ENCODE measurements at places on chromosomes 3 and 15.

DNA sequence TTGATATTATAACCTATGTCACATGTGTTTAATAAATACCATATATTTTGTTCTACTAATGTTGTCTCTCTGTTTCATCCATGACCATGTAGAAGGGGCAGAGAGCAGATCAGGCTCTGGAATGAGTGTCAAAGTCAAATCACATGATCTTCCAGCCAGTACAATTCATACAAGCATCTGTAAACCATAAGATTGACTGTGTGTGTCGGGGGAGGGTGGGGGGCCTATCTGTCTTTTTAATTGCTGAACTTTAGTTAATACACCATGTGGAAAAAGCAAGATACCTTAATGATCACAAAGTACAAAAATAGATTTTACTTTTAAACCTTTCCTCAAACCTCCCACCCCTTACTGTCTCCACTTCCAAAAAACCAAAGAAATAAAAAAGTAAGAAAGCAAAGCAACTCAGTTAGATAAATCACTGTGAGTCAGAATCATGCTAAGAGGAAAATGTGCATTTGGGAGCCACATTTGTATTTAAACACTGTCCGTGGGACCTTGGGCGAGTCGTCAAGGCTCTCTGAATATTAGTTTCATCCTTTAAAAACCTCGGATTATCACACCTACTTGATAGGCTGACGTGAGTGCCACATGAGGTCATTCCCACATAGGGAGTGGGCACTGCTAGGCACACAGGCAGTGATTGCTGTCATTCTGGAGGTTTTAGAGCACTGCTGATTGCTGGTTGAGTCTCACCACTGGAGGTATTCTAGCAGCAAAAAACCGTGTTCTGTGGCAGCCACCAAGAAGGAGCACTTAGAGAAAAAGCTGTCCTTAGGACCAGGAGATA is 21.0 kb upstream of the POLR2M start:
- DNase-seq, result no peak

- DNase-seq, result no peak
These were observed 325.9 kb upstream of the TBL1XR1 start for GRCh38 chr3:177523067-177523675.

GRCh38 chr3:16114930-16115329 is 59.5 kb upstream of the GALNT15 start:
- no peak for DNase-seq

DNA sequence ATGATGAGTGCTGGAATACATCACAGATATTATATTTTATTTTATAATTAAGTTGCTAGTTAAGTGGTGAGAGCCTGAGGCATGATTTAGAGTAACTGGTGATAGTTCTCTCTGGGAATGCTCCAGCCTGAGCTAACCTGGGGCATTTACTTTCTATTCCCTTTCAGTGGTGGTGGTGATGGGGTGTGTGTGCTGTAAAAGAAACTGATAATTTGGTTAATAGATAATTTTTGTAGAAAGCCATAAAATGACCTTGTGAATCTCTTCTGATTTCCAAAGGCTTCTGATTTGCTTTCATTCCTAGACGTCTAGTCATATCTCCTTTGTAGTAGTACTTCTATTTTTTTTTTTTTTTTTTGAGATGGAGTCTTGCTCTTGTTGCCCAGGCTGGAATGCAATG is 46.8 kb upstream of the DPPA4 start:
- no peak for DNase-seq

DNA sequence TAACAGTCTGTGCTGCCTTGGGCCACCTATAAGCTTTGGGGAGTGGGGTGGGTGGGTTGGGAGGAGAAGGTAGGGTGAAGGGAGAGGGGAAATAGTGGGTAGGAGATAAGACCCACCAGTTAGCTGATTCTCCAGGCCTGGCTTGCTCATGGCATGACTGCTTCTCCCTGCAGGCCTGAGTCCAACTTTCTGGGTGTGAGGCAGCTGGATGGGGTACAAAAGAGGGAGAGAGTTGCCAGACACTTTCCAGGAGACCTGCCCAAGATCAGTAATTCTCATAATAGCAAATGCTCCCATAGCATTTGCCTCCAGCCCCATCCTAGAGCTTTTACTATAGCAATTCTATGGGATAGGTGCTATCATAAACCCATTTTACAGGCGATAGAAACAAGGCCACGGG is 7.7 kb downstream of the CGNL1 start:
- no peak for DNase-seq

GRCh38 chr3:146223401-146224373 is 27.2 kb downstream of the PLSCR4 start:
- peak; percentile 56 for DNase-seq

GRCh38 chr3:182491577-182491976 is 301.7 kb upstream of the ATP11B start:
- no peak for DNase-seq

DNA sequence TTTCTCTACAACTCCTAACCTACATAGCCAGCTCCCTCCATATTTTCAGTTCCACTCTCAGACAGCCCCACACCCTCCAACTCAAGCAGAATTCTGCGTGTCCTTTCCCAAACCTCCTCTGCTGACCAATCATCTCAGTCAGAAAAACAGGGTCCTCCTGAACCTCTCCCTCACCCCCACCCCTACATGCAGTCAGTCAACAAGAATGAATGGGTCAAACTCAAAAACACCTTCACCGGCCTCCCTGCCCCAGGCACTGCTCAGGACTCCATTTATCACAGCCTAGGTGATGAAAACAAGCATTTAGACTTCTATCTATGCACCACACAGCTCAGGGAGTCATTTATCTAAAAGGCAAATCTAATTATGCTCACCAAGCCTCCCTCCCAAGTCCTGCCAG is 32.4 kb downstream of the MYL3 start:
- no peak for DNase-seq

DNA sequence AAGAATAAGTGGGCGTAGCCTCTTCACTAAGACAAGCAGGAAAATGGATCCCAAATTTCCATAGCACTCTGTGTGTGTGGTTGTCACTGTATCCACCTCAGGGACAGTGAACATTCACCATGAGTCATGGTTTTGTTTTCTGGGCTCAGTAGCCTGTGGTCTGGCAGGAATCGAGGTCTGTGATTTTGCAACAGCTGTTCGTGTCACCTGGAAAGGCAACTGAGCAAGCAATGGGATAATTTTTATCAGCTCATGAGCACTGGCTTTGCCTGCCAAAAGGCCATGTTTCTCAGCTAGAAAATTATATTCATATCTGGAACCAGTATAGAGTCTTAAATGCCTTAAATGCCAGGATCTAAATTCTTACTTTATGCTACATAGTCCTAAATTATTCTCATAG is 60.9 kb downstream of the STRIT1 start:
- DNase-seq, result peak; percentile 54

DNA sequence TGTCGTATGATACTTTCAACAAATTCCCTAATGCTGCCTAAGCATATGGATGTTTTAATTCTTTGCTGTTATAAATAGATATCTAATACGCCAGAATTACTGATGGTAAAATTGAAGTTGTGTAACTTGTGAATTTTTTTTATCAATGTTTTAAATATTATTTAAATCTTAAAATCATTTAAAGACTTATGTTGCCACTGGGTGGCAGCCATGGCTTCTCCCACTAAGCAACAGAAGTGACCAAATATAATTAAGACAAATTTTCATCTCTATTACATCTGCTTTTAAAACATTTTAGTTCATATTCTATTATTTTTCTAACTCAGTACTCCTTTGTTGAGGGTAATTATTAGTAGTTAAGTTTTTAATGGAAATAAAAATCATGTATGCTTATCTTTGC is 8.1 kb upstream of the IL20RB start:
- no peak for DNase-seq

GRCh38 chr15:47673232-47673761 is 44.0 kb upstream of the SEMA6D start:
- DNase-seq, result no peak

DNA sequence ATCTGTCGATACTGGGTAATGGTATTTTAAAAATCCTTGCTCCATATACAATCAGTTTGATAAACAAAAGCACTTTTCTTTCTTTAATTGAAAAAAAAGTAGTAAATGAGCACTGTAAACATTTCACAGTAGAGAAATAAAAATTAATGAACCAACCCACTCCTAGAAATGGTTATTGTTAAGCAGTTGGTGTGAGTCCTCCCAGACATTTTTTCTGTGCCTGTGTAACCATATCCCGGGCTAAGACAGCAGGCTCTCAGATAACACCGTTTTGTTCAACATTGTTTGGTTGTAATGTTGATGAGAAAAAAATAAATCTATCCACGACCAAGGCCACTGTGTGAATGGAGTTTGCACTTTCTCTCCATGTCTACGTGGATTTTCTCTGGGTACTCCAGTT is 42.6 kb downstream of the PXK start:
- DNase-seq, result no peak

DNA sequence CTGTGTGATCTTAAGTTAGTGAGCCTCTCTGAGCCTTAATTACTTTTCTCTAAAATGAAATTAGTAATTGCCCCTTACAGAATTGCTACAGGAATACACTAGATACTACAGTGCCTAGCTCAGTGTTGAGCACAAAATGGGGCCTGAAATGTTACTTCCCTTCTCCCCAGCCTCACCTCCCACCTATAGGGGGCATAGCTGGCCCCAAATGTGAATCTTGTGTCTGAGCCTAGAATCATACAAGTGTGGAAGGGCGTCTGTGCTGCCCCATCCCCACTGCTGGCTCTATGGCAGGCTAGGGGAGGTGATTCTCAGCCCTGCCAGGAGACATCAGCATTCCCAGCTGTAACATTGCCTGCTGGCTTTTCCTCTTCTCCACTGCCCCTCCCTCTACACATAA is 42.7 kb downstream of the IFT122 start:
- no peak for DNase-seq

DNA sequence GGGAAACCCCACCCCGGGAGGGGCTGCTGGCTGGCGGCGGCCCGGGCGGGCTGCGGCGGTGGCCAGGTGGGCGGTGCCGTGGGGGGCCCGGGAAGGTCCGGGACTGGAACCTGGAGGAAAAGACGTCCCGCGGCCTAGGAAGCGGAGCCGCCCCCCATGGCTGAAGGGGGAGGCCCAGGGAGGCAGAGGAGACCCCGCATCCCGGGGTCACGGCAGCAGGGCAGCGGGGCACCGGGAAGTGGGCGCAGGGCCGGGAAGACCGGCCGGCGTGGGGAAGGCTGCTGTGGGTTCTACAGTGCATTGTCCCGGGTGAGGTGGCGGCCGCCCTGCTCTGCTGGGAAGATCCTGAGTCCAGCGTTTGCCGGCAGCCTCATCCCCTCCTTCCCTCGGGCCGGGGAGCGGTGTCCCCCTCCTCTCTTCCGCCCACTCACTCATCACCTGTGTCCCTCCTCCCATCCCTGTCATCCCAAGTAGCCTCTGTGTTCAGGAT is 525 bp upstream of the FSTL1 start:
- no peak for DNase-seq

DNA sequence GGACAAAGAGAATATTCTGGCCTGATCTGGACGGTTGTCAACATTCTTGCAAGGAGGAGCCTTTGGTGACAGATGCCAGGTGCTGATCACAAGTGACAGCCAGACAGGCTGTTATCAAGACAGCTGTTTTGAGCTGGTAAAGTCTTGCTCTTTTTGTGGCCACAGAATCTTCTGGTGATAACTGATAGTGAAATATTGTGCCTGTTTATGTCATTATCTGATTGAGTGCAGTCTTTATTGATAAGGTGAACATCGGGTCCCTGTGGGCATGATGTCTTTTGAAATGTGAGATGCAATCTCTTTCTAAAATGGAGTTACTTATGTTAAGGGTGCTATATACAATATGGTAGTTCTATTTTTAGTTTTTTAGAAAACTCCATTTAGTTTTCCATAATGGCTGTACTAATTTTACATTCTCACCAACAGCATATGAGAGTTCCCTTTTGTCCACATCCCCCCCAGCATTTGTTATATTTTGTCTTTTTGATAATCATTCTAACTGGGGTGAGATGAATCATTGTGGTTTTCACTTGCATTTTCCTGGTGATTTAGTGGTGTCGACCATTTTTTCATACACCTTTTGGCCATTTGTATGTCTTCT is 10.7 kb downstream of the CEP63 start:
- DNase-seq, result no peak

- no peak for DNase-seq
These were observed 314.7 kb upstream of the ALCAM start for GRCh38 chr3:105051972-105052371.

DNA sequence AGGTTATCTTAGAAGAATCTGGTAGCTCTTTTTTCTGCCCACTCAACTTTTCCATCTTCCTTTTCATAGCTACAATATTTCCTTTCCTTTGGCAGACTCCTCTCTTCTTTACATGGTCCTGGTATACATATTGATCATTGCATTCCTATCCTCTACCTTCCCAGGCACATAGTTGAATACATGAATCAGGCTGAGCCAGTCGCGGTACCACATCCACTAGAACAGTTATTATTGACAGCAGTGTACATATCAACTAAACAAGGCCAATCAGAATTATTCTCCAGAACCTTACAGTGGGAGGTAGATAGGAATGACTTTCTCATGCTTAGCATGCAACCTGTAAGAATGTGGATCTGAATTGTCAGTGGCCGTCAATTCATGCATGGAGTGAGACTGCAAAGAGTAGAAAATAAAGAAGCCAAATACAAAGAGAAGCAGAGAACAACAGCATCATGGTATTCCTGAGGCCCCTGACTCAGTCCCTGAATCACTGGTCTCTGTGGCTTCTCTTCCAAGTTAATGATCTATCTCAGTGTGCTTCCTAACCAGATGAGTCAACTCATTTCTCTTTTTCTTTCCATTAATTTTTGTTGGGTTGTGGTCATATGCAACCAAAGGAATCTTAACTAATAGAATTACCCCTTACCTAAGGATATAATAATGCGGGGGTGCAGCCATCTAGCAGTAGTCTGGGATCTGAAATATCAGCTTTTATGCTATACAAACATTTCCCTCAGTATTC is 60.9 kb upstream of the DCBLD2 start:
- peak; percentile 56 for DNase-seq

DNA sequence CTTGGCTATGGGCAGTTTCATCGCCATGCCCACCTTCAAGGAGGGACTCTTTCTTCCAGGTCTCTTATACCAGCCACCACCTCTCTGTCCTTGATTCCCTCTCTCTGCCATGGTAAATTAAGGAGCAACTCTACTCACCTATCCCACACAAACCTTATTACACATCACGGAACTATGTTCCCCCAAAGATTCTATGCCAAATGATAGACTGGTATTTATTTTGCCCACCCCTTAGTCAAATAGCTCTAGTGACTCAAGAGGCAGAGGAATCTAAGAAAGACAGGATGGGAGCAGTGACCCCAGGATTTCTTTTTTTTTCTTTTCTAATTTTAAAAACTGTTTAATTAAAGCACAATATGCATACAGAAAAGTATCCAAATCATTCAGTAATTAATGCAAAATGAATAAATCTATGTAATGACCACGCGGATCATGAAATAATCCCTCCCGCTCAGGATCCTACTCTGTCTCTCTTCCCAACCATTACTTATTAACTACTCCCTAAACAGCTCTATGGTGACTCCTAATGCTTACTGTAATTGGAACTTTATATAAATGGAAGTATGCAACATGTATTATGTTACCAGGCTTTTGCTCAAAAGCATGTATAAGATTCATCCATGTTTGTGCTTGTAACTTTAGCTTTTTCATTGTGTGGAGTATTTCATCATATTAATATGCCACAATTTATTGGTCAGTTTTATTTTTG is 410.8 kb upstream of the RASGRP1 start:
- DNase-seq, result no peak

GRCh38 chr3:10875914-10876313 is 59.9 kb downstream of the SLC6A11 start:
- DNase-seq, result no peak

GRCh38 chr15:40002295-40002694 is 36.7 kb downstream of the SRP14 start:
- peak; percentile 95 for DNase-seq
